Skeletal muscle tissue (tissue), 5 donors: ENCODE measurements at places on chromosomes 2 and 18. TPM values are rescaled to one million over a fixed set of nuclear protein-coding genes. Genes with fewer than 3 reads are reported as not detected.

TEKT4 gene
- under 0.01 TPM for total RNA-seq

SSB gene
- total RNA-seq: 24.5 TPM

ABHD1 gene
- not detected for total RNA-seq

LIMS1 gene
- total RNA-seq: 26.6 TPM

TMEM178A gene
- total RNA-seq: 4.7 TPM

SCYGR4 gene
- total RNA-seq: not detected

ANKRD53 gene
- total RNA-seq: 0.52 TPM

DSG1 gene
- total RNA-seq: not detected
